NCI-H774 (cell line): ENCODE measurements at places on chromosomes 7 and 10.

DNA sequence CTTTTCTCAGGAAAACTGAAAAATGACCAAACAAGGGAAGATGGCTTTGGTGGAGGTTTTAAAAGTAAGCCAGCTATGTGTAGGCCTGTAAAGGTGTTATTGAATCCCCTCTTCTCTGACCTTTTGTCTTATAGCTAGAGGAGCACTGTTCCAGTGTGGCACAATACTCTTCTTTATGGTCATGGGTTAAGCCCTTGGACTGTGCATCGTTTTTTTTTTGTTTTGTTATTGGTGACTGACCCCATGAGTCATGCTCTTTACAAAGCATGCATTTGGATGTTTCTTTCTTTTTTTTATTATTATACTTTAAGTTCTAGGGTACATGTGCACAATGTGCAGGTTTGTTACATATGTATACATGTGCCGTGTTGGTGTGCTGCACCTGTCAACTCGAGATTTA lies 19.6 kb upstream of the FAM25A start:
- DNase-seq: no peak

GRCh38 chr7:35316549-35316948 lies 62.6 kb upstream of the TBX20 start:
- DNase-seq: no peak

DNA sequence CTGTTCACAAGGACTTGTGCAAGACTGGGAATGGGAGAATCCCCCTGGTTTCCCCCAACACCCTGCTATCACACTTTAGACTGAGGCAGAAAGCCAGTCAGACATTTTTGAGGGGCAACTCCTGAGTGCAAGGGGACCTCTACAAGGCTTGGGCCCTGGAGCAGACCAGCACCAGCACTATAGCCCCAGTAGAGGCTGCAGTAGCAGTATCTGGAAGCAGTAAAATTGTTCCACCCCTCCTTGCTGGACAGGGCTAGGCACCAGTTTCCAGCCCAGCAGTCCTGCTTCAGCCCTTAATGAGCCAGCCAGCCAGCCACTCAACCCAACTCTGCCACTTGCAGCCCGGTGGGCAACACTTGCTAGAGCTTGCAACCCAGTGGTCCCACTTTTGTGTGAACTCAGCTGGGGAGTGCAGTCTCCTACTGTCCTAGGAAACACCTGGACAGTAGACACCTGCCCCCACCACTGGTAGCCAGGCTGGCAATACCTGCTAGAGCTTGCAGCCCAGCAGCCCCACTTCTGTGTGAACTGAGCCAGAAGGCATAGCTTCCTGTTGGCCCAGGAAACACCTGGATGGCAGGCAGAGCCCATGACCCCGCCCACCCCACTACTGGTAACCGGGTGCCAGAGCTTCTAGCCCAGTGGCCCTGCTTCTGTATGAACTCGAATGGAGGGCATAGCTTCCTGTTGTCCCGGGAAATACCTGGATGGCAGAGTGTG lies 65.0 kb downstream of the FBXL13 start:
- DNase-seq: no peak

- no peak for DNase-seq
These were observed 14.1 kb downstream of the TMEM72 start for GRCh38 chr10:44925224-44925623.

- no peak for DNase-seq
These were observed 33.0 kb upstream of the UNC5B start for GRCh38 chr10:71179382-71179781.

DNA sequence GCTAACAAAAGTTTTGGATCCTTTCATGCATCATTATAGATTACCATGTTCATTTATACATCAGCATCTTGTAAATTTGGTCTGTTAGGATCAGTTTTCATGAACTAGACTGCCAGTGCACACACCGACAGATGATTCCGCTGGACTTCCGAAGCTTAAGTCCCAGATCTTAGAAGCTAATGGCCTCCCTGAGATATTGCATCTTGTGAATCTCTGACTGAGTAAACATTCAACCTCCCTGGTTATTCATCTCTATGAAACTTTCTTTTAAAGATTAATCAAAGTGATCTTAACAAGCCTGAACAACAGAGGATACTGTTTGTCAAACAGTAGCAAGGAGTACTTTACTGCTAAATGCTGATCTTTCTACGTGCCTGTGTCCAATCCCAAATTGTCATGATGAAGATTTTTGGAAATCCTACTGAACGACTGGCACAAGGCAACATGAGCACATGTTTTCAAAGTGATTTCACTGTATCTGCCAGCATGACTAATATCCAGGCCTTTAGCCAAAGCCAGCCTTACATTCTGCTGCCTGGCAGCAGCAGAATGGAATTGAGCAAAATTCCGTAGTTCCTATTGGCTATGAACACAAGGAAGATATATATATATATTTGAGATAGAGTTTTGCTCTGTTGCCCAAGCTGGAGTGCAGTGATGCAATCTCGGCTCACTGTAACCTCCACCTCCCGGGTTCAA lies 91.3 kb upstream of the ANK3 start:
- no peak for DNase-seq

DNA sequence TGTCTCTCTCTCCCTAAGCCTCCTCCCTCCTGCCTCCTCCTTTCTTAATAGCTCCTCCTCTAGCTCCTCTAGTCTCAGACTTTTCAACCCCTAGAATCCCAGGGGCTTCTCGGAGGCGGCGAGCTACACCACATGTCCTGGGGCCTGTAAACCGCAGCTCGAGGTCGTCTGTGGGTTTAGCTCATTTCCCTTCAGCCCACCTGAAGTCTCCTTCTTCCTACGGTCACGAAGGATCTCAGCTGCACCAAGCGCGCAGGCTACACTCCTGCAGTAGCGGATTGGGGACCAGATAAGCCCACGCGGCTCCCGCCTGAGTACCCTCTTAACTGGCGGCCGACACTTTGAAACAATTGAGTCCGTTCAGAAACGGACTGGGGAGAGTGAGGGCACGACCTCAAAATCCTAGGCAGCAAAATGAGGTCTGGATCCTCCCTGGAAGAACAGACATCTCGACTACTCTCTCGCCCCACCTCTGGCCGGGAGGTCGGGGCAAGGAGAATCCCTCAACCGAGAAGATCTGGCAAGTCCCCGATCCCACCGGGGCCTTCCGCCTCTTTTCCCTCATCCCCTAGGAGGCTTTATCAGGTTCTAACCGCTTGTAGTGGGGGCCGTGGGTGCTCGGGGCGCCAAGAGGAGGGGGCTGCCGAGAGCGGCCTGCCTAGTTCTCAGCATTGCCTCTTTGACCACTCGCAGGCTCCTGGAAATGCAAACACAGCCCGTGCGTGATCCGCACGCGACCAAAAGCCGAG lies 1.3 kb upstream of the SORCS3 start:
- DNase-seq: no peak

DNA sequence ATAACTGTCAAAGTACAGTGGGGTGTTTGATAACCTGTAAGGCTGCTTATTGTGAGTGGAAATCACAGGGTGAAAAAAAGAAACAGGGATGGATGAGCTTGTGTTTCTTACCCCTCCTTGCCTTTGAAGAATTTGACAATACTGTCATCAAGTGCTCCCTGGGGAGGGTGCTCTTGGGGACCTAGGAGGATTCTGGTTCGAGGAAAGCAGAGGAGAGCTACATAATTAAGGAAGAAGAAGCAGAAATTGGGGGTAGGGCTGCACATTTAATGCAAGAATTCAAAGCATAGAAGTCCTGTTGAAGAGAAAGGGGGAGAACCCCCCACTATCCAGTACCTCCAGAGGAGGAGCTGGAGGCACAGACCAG lies 208.1 kb upstream of the PHYHIPL start:
- no peak for DNase-seq

- DNase-seq: no peak
These were observed 966.4 kb downstream of the GRM8 start for GRCh38 chr7:126286317-126286716.

- no peak for DNase-seq
These were observed 35.4 kb upstream of the ARMS2 start for GRCh38 chr10:122419016-122419415.

DNA sequence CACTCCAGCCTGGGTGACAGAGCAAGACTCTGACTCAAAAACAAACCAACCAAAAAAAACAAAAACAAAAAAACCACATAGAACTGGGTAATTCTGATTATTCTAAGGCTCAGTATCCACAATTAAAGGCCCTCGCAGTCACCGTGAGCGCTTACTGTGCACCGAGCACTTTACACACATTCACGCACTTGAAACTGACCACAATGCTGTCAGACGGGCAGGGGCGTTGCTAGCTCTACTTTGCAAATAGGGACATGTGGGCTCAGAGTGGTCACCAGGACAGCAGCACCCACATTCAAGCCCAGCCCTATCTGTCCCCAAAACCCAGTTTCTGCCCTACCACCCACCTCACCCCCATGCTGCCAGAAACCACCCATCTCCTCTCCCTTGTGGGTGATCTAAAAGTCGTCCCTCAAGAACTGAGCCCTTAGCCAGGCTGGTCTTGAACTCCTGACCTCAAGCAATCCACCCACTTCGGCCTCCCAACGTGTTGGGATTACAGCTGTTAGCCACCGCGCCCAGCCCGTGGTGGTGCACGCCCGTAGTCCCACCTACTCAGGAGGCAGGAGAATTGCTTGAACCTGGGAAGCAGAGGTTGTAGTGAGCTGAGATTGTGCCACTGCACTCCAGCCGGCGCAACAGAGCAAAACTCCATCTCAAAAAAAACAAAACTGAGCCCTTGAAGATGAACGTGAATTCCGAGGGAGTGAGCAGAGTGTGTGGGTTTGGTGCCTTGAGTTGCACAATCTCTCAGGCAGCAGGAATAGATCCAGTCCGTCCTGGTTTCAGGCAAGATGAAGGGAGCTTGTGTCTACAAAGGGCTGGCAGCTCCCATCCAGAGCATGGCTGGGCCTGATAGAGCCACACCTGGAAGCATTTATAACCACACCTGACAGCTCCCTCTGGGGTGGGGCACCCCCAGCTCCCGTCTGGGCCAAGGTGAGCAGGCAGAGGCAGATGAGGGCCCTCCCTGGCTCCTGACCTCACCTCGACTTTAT lies 5.4 kb upstream of the HSPB1 start:
- DNase-seq: no peak

DNA sequence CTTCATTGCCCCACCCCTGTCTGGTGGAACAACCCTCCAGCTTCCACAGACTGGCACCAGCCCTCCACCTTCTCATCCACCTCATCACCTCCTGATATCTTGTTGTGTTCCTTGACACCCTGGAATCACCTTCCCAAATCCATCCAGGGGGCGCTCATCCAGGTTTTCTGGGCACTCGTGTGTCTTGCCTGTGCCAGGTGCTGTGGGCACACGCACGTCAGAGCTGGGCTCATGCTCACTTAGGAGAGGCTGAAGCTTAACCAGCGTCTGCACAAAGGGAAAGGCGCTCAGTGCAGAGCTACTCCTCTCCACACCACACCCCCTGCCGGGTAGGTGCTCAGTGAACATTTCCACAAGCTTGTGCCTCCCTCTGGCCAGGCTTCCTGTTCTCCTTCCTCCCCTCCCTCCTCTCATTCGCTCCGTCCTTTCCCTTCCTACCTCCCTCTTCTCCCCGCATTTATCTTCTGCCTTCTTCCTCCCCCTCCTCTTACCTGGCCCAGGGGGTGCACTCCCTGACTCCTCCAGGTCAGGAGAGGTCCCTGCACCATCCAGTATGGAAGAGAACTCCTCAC lies 4.8 kb downstream of the ADCYAP1R1 start:
- no peak for DNase-seq

- no peak for DNase-seq
These were observed 24.3 kb downstream of the DYNC1I1 start for GRCh38 chr7:95796617-95797016.

GRCh38 chr7:24912874-24913514 lies 67.0 kb downstream of the OSBPL3 start:
- DNase-seq: no peak

DNA sequence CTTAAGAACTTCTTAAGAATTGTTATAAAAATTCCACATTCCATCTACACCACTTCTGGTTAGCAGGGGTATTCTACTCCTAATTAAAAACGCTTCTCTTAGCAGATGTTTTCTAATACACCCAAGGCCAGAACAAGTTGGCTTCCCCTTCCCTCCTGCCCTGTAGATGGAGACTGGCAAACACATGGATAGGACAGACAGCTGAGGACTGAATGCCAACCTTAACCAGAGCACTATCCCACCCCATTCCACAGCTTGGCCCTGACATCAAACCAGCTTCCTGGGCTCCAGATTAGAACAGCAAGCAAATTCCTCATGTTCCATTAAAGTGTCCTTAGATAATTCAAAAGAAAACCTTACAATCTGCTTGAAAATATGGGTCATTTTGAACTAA lies 56.6 kb upstream of the IL6 start:
- DNase-seq: no peak

GRCh38 chr10:127300868-127301321 lies 104.5 kb upstream of the INSYN2A start:
- DNase-seq: no peak

GRCh38 chr7:110373416-110373815 lies 717.5 kb upstream of the LRRN3 start:
- DNase-seq: no peak
